ENCODE measurements at places on chromosomes 3 and 15. TPM values are rescaled to one million over a fixed set of nuclear protein-coding genes. Genes with fewer than 3 reads are reported as not detected.

GRCh38 chr3:140270329-140270728, 335.3 kb downstream of the CLSTN2 start:
- DNase-seq, result no peak

Gene CAND2
- 69.2 TPM for total RNA-seq

Gene ERICH6
- total RNA-seq, result not detected

Gene TRH
- total RNA-seq, result not detected

Gene GLDN
- 10.8 TPM for total RNA-seq

DNA sequence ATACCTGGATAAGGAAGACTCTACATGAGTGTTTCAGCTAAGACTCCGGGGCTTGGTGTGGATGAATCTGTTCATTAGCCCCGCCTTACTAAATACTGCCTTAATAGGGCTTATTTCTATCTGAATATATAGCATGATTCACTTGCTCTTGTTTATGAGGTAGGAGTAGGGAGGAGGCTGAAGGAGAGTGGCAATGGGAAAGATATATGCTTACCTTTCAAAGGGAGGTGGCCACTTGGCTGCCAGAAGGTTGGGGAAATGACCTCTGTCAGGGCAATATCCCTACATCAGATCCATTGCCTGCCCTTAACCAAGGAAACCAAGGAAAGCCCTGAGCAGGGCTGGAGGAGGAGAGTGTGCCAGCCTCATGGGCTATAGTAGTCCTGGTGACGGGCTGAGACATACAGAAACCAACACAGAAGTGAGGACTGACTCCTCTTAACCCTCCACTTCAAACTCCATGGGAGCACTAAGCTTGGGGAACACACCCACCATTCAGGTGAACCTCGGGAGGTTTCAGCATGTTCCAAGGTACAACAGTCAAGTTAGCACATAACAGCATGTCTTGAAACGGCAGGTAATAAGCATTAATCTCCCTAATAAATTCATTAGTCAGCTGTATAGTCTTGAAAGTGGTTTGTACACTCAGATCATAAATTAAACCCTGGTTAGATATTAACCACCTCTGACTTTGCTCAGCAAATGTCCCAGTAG, 80.1 kb downstream of the EOMES start:
- DNase-seq, result no peak

DNA sequence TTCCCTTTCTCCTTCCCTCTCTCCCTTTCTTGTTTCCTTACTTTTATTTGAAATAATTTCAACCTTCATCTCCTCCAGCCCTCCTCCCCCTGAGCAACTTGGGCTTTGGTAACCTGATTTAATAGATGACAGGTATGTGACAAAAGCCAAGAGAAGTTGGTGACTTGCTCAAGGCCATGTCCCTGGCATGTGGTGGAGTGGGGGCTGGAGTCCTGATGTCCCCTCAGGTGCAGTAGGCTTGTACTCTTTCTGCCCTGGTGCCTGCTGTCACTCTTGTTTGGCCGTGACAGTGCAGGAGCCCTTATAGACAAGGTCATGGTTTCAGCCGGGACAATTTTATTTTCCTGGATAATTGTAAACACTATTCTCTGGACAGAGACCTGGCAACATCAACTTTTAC, 152.7 kb downstream of the SV2B start:
- no peak for DNase-seq

Gene TYRO3
- total RNA-seq, result 5.0 TPM

DNA sequence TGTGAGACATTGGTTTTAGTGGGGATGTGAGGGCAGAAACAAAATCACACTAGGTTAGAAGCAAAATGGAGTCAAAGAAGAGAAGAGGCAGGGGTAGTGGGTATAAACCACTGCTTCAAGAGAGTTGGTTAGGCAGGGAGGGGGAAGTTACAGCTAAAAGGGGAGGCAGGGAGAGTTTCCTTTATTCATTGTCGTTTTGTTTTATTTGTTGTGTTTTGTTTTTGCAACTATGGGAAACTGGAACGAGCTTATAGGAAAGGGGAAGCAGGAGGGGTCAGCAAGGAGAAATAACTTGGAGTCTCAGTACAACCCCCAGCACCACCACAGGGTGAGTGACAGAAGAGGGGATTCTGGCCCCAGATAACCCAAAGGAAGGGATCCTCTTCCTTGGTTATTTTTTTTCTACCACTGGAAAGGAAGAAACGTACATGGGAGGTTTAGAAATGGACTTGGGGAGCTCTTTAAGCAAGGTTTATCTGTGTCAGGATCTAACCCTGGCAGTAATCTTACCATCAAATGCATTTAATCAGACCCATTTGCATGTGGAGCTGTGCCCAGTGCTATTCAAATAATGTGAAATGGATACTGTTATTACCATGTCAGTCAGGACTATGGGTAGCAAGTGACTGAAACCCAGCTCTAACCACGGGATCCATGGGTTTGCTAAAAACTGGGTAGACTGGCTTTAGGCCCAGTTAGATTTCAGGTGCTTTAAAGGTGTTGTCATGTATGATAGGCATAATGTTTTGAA, 68.7 kb downstream of the CCNL1 start:
- no peak for DNase-seq

Gene CRTAP
- total RNA-seq, result 94.6 TPM

- DNase-seq, result no peak
Observed at GRCh38 chr15:93708724-93709445, 522.5 kb upstream of the MCTP2 start.

GRCh38 chr15:92407916-92408315, 14.2 kb downstream of the ST8SIA2 start:
- DNase-seq, result no peak

Gene CXCR6
- 0.59 TPM for total RNA-seq

GRCh38 chr3:85808755-85809154, 850.0 kb downstream of the CADM2 start:
- DNase-seq, result no peak

DNA sequence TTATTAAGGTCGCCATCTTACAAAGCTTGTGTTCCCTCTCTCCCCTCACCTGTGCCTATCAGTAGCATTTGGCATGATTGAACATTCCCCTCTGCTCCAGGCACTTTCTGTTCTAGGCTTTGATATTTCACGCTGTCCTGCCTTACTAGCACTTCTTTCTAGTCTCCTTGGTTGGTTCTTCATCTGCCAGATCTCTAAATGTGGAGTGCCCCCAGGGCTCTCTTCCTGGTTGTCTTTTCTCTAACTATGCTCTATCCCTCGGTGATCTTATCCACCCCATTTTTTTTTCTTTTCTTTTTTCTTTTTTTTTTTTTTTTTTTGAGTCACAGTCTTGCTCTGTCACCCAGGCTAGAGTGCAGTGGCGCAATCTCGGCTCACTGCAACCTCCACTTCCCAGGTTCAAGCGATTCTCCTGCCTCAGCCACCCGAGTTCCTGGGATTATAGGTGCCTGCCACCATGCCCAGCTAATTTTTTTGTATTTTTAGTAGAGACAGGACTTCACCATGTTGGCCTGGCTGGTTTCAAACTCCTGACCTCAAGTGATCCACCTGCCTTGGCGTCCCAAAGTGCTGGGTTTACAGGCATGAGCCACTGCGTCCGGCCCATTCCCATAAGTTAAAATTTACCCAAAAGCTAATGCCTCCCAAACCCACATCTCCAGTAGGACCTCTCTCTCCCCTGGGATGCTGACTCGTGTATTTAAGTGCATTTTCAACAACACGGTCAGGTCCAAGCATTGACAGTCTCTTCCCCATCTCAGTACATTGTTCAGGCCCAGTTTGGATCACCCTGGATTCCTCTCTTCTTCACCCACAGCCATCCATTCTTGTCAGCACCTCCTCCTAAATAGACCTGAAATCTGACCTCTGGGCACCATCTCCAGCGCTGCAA, 5.2 kb downstream of the NUSAP1 start:
- no peak for DNase-seq

Gene NAALADL2
- total RNA-seq, result 3.1 TPM

Gene EPHB3
- 1.6 TPM for total RNA-seq

DNA sequence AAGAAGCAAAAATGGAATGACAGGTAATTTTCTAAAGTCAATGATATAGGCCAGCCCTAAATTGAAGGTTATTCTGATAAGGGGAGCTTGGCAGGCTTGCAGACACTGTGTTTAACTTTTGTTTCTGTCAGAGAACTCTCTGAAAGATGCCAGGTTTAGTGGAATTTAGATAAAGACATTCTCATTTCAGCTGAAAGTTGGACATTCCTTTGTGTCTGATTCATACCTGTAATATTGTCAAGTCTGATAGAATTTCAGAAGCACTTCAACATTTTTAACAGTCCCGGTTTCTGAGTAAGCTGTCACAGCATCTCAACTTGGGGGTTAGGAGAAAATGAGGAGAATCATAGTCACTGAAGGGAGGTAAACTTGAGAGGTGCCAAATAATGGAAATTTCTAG, 84.0 kb downstream of the DIPK2A start:
- DNase-seq, result no peak

Gene CPNE9
- not detected for total RNA-seq

GRCh38 chr3:77620009-77620408, 580.1 kb downstream of the ROBO2 start:
- no peak for DNase-seq

GRCh38 chr3:32592011-32592410, 21.4 kb upstream of the DYNC1LI1 start:
- no peak for DNase-seq

GRCh38 chr3:62293051-62293780, 80.1 kb downstream of the FEZF2 start:
- DNase-seq, result no peak

DNA sequence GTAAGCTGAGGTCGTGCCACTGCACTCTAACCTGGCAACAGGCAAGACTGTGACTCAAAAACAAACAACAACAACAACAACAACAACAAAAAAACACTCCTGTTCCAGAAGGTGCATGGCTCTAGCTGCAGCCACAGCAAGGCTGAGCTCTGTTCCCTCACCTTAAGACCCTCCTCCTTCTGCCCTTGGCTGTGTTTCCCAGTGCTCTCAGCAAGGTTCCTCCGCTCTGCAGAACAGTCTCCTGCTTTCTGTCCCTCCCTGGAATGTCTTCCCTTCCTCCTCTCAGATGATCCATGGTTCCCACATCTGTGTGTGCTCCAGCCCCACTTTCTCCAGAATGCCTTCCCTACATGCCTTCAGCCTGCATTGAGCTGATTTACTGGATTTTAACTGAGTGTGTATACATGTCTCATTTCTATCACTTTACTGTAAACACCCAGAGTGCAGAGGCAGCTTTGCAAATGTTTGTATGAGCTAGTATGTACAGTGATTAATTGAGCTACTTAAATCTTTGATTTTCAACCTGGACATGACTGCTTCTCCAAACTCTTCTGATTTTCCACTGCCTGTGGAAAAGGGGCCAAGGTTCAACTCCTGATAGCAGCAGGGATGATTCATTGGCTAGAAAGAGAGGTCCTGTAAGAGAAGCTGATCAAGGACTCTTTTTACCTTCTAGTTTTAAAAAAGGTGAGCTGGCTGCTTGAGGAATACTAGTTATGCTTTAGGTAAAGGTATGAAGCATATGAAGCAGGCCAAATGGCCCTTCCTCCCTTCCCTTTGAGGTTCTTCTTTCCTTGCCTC, 14.7 kb downstream of the ANKUB1 start:
- no peak for DNase-seq

GRCh38 chr3:182999767-183000166, 19.4 kb upstream of the DCUN1D1 start:
- no peak for DNase-seq

Gene SMCO1
- 110 TPM for total RNA-seq

GRCh38 chr3:187247398-187247797, 44.1 kb downstream of the MASP1 start:
- no peak for DNase-seq

- DNase-seq, result no peak
Observed at GRCh38 chr3:127099982-127100381, 92.9 kb upstream of the PRR23E start.

- no peak for DNase-seq
Observed at GRCh38 chr3:15660055-15660935, 58.8 kb downstream of the BTD start.

Gene OR4F15
- not detected for total RNA-seq

Gene IGSF10
- total RNA-seq, result 1.9 TPM

GRCh38 chr15:42712584-42712983, 24.3 kb downstream of the CDAN1 start:
- no peak for DNase-seq

DNA sequence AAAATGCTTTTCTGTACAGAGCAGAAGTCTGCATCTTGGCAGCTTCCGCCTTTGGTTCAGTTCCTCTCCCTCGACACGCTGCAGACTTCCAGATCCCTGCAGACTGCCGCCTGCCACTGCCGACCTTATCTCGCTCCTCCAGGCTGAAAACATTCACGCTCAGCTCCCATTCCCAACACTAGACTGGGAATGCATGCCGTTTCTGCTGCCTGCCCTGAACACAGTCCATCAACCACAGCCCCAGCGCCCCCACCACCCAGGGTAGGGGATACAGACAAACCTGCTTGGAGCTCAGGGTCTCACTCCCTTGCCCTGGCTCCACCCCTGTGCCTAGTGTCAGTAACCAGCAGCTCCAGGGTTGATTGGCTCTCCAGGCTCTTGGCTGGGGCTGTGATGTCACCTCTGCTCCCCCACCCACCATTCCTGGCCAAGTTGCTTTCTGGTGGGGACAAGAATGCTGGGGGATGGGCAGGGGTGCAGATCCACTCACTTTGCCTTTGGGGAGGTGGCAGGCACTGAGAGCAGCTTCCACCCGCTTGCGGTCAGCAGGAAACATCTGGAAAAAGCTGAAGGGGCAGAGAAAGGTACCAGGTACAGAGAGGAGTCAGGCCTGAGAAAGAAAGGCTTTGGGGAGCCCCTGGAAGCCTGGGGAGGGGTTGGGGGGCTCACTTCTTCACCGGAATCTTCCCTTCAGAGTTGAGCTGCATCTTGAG, 6.1 kb downstream of the PLCB2 start:
- DNase-seq, result no peak

DNA sequence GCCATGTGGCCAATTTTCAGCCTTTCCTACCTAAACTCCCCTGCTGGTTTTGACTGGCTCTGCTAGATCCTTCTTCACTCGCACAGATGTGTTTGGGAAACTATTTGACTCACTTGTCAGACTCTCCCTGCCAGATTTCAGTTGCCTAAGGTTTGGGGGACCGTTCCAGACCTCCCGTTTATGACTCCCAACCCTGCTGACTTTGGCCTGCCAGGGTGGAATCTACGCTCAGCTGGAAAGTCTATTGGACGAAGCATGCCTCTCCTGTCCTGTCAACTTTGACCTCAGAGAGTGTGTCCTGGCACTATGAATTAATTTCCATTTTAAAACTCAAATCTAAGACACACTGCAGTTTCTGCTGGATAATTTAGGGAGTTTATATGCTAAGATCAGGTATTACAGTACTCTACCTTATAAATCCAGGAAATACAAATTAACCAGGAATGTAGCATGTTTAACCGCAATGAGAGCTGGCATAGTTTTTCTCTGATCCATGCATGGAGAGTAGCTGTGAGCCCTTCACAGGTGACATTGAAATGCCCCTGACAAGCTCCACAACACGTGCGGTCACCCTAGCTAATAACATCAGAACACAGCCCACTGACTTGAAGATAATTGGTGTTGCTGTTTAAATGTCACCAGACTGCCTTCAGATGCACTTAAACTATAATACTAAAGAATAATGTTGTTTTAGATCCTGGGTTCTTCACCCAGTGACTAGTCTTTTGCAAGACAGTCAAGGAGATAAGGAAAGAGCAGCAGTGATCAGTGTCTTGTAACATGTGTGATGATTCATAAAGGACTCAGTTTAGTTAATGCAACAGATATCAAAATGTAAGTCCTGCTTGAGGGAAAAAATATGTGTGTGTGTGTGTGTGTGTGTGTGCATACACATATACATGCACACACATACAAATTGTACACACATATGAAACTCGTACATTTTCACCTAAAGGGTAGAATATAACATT, 223.0 kb upstream of the MCTP2 start:
- DNase-seq, result no peak

Gene LPP
- total RNA-seq, result 109 TPM

All from left ventricle myocardium superior (tissue), 1 donor.